Effector memory CD8-positive, alpha-beta T cell (primary cell): ENCODE measurements at places on chromosomes 12 and 14.

- DNase-seq: no peak
Observed at GRCh38 chr12:47730341-47730744, 5.1 kb upstream of the ENDOU start.

DNA sequence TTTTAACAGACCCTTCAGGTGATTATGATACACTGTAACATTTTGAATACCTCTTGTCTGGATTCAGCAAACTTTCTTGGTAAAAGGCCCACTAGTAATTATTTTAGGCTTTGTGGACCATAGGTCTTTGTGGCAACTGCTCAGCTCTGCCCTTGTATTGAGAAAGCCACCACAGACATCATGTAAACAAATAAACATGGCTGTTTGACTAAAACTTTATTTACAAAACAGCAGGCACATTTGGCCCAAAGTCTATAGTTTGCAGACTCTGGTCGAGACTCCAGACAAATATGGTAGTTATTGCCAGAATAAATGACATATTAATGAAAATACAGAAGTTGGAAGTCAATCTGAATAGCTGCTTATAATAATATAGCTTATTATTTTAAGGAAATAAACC lies 18.2 kb downstream of the NAA30 start:
- no peak for DNase-seq

- no peak for DNase-seq
Observed at GRCh38 chr12:47570151-47570550, 135.7 kb downstream of the RPAP3 start.

GRCh38 chr12:80593766-80594165 lies 113.7 kb upstream of the MYF6 start:
- no peak for DNase-seq
